ENCODE measurements at places on chromosomes 11 and 22.

DNA sequence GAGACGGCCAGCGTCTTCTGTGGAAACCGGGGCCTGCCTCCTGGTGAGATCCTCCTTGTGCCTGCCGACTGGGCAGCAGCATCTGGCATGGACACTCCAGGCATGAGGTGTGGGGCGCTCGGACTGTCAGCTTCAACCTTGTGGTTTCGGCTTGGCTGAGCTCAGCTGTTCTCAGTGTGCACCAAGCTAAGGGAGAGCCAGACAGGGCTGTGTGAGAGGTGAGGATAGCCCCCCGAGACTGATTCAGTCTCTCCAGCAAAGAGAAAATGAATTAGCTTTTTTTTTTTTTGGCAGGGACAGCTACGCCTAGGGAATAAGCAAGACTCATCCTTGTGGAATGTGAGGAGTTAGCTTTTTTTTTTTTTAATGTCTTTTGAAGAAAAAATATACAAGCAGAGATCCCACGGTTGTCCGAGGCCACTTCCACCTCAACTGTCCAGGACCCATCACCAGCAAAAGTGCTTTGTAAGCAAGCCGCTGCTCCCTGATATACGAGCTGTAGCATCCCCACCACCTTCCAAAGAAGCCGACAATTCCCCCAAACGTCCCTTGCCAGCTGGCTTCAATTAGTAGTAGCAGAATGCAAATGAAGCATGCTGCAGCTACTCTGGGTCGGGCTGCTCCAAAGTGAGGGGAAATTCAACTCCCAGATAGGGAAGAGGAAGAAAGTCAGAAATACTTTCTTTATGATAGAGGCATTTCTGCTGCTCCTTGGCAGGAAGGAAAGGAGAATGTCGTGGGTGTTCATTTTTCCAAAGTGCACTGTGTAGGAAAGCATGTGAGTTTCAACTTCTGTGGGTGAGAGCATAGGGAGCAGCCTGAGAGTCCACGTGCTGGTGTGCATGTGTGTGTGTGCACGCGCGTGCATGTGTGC is 9.7 kb upstream of the THY1 start:
- no peak for DNase-seq

GRCh38 chr11:82869657-82870056 is 30.6 kb downstream of the PRCP start:
- DNase-seq, result peak; percentile 11

DNA sequence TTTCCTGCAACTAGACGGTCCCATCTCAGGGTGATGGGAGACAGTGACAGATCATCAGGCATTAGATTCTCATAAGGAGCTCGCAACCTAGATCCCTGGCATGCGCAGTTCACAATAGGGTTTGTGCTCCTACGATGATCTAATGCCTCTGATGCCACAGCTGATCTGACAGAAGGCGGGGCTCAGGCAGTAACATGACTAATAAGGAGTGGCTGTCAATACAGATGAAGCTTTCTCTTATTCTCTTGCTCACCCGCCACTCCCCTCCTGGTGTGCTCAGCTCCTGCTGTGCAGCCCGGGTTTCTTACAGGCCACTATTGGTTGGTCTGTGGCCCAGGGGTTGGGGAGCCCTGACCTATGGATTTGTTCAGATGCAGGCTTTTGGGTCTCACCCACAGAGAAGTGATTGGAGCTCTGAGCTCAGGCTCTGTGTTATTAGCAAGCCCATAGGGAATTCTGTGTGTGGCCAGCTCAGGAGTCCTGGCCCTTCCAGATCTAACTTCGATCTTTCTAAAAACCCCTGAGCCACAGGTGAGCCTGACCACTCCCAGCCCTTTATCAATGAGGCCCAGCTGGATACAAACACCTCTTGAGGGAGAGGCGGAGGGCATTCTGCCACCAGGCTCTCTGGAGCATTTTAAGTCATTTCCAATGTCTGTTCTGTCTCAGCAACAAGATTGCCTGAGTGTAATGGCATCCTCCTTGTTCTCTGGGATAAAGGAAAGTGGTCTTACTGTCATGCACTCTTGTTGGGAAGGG is 351.8 kb downstream of the BUD13 start:
- DNase-seq, result no peak

DNA sequence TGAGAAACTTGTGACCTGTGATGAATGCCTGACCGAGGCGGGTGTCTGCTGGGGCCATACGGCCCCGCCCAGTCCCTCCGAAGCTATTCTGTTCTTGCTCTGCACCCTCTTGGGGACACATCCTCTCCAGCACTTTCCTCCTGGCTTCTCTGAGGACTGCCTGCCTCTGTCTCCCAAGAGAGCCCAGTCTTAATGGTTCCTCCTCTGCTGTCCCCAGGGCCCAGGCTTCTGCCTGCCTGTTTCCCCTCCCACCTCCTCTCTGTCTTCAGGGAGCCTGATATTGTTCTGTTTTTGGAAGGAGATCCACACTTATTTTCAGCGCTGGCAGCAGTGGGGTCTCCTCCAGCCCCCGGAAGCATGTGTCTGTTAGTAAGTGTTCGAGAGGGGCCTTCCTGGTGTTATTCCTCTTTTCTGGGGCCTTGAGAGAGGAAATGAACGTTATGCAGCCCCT is 18.7 kb downstream of the SYNGR1 start:
- no peak for DNase-seq

DNA sequence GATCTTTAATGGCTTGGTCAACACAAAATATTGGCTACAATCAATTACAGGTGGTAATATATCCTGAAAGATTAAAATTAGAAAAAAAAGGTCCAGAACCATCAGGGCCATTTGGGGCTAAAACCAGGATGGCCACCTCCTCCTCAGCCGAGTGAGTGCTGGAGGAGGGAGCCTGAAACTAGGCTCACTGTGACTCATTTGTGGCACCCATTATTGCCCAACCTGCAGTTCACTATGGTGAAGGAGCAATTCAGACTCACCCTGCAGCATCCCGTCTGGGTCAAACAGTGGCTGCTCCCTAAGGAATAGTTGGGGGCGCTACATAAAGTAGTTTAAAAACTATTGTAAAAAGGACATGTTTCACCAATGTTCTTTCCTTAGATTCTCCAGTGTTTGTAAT is 60.7 kb downstream of the GLYATL1 start:
- no peak for DNase-seq

DNA sequence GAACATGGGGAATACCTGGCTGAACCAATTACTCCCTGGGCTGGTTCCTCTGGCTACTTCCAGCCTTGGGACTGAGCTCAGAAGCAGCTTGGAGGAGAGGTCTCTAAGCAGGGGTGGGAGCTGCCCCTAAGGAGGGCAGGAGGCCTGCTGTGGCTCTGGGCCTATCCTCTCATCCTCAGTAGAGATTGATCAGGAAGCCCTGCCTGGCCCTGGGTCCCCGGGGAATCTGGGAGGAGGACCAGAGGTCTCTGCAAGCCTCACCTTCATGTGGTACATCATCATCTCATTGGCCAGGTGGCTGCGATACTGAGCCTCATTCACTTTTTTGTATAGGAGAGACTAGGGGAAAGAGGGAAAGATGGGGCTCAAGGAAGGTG is 91.1 kb downstream of the PDE2A start:
- no peak for DNase-seq

DNA sequence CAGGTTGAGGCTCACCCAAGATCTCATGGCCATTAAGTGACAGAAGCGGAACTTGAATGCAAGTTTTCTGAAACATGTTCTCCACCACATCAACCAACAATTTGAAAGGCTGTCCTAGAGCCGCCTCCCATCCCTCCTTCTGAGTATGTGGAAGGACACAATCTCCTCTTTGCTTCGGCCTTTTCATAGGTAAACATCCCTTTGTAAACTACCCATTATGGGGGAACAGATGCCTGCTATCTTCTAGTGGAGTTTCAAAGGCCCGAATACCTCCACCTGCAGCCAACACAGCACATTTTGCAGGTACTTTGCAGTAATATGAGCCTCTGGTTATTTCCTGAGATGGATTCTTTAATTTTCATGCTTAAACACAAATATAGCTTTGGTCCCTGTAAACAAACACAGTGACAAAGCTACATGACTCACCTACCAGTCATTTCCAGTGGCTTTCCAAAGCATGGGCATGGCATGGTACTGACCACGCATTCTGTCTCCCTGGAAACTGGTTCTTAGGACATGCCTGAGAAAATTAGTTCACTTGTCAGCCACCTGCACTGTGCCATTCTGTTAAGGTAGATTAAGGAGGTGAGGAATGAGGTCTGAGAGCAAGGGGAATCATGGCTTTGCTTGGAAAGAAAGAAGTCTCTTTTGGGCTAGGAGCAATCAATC is 60.2 kb downstream of the EHF start:
- DNase-seq, result no peak

GRCh38 chr11:32003335-32003734 is 87.5 kb upstream of the RCN1 start:
- no peak for DNase-seq

DNA sequence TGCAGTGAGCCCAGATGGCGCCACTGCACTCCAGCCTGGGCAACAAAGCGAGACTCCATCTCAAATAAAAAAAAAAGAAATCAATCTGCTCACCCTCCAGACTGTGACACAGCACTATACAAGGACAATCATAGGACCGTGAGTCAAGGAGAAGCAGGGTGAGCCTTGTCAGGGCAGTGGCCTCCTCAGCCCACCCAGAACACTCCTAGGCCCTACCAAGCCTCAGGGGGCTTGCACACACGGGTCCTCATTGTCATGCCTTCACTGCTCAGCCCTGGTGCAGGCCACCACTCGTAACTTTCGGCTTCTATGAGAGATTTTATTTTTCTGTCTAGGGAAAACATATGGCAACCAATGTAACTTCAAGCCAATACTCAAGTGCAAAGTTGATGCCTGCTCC is 35.8 kb downstream of the DGCR2 start:
- no peak for DNase-seq

DNA sequence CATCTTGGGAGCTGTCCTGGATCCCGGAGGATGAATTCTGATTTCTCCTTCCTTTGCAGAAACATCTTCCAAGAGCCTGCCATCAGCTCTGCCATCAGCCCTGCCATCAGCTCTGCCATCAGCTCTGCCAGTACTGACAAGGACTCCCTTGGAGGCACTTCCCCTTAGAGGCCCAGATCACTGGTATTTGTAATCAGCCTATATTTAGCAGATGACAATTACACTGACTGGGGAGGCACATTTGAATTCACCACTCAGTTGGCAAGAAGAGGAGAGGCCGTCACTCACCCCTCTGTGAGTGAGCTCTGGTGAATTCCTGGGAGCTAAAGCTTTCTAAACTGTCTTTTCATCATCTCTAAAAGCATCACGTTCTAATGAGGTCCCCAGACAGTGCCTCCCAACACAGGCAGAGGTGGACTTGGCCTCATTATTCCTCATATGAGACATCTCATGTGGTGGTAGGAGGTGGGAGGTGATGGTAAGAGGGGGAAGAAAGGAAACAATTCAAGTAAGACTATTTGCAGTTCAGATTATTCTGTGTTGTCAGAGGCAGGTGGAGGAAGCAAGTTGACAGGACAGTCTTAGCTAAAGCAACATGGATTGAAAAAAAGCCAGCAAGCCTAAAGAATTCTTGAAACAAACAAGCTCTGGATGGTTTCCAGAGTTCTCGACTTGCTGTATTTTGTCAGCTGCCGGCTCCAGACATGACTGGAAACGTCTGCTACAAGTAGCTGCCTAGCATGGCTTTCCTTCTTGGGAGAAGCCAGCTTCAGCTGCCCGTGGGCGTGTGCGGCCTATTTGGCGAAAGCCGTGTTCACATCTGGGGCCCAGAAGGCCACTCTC is 771.7 kb downstream of the TBC1D22A start:
- peak; percentile 28 for DNase-seq

GRCh38 chr22:27669798-27670599 is 131.6 kb downstream of the MN1 start:
- no peak for DNase-seq

DNA sequence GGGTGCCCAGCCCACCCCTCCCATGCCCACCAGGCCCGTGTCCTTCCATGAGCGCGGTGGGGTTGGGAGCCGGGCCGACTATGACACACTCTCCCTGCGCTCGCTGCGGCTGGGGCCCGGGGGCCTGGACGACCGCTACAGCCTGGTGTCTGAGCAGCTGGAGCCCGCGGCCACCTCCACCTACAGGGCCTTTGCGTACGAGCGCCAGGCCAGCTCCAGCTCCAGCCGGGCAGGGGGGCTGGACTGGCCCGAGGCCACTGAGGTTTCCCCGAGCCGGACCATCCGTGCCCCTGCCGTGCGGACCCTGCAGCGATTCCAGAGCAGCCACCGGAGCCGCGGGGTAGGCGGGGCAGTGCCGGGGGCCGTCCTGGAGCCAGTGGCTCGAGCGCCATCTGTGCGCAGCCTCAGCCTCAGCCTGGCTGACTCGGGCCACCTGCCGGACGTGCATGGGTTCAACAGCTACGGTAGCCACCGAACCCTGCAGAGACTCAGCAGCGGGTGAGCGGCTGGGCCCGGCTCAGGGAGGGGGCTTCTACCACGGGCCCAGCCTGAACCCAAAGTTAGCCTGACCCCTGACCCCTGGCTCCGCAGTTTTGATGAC is 3.0 kb downstream of the PKP3 start:
- peak; percentile 56 for DNase-seq

GRCh38 chr11:86865436-86865835 is 65.1 kb downstream of the PRSS23 start:
- no peak for DNase-seq

GRCh38 chr11:93188726-93189125 is 9.1 kb downstream of the SLC36A4 start:
- DNase-seq, result no peak

DNA sequence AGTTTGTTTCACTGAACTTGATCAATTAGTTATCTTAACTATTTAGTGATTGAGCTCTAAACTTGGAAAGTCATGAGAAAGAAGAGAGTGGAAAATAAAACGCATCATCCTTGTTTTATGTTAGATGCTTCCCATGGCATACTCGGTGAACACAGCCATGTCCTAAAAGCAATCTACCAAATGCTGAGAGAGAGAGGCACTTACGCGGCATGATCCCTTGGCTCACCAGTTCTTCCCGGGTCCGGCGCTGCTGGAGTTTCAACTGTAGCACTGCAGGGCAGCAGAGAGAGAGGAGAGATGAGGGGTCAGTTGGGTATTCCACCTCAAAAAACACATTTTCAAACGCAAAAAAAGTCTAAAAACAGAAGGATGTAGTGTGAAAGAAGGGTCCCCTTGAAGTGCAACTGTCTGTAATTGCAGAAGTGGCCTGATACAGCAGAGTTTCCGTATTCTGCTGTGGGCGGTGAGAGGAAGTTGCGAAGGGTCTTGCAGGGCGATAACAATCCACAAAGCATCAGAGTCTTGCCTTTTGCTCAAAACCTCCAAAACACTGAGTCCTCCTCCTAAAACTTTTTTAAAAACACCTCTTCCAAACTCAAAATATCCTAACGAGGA is 92.7 kb downstream of the SGSM3 start:
- DNase-seq, result peak; percentile 32

- DNase-seq, result no peak
Observed at GRCh38 chr11:100748153-100748552, 61.1 kb downstream of the ARHGAP42 start.

DNA sequence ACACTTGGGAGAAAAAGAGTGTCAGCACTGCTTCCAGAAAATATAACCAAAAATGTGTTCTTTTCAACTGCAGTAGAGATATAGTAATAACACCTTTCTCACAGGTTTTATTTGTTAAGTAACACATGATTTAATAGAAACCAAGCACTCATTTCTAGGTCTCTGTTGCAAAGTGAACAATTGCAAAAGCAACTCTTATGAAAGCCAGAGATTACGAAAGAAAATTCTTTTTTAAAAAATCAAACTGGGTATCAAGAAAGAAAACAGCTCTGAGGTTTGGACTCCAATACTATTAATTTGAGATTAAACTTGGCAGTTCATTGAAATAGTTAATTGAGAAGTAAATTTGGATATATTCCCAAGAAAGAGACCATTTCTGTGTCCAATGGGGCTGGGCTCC is 9.8 kb upstream of the XKR3 start:
- no peak for DNase-seq

Data from heart left ventricle (tissue), 16 donors.